Posterior vena cava (tissue), 2 donors: ENCODE measurements at places on chromosomes 11 and 22. TPM values are rescaled to one million over a fixed set of nuclear protein-coding genes. Genes with fewer than 3 reads are reported as not detected.
A peak's percentile ranks its signal among the peaks of the same experiment; 100 is the strongest.

The ACCS gene
- 30.5 TPM for total RNA-seq

The P4HA3 gene
- total RNA-seq = 5.6 TPM

The CREB3L1 gene
- total RNA-seq = 25.8 TPM

The MS4A6E gene
- total RNA-seq = not detected

The ANO3 gene
- 0.86 TPM for total RNA-seq

The TEX54 gene
- total RNA-seq = not detected

The SLC29A2 gene
- 1.7 TPM for total RNA-seq

The MRGPRE gene
- 0.62 TPM for total RNA-seq

The SLC6A5 gene
- not detected for total RNA-seq

The APOBEC3A gene
- total RNA-seq = 2.5 TPM

The OR5P2 gene
- total RNA-seq = not detected

The CARNS1 gene
- total RNA-seq = 1.4 TPM

The FAM180B gene
- 7.2 TPM for total RNA-seq

The HEPN1 gene
- total RNA-seq = not detected

GRCh38 chr11:64614917-64615316, 23.9 kb downstream of the SLC22A12 start:
- DNase-seq = no peak

- DNase-seq = no peak
Measured at GRCh38 chr11:17764446-17765218, 30.1 kb downstream of the KCNC1 start.

- DNase-seq = no peak
Measured at GRCh38 chr11:2892215-2892966, 6.8 kb upstream of the CDKN1C start.

DNA sequence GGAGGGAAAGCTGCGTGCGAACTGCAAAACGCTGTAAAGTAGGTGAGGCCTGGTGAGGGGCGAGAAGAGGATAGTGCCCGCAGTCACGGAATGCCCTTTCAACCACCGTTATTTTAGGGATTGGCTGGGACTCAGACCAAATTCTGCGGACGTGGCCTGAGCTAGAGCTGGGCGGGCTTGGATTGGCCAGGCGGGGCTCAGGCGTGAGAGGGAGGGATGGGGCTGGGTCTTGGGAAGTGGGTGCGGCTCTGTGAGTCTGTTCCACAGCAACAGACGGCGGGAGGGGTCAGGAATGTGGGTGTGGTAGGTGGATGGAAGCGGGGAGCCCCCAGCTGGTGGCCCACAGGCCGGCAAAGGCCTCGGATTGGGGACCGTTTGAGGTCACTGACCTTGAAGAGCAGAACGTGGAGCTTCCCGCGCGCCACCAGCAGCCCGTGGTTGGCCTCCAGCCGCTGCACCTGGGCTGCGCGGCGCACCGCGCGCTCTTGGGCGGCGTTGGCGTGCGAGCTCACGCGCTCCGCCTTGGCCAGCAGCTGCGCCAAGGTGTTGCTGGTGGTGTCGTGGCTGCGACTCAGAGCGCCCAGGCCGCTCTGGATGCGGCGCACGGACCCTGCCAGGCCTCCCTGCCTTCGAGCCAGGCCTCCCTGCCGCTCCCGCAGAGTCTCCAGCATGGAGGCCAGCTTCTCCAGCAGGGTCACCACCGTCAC, 444 bp downstream of the CAVIN3 start:
- peak; percentile 97 for DNase-seq

DNA sequence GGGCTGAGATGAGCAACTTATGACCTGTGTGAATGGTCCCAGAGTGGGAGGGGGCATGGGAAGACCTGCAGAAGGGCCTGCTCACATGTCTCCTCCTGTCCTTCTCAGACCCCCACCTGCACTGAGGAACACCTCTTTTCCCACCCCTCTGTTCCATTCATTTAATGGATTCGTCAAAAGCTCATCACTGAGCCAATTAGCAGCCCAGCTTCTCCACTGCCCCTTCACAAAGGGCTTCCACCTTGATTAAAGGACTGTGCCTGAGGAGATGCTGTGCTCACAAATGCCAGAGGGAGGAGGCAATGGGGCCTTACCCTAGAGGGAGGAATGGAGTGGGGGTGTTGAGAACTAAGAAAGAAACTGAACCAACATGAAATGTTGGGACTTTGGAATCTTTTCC, 14.0 kb upstream of the CDON start:
- no peak for DNase-seq

GRCh38 chr11:2533587-2534133, 88.9 kb downstream of the KCNQ1 start:
- DNase-seq = peak; percentile 92

- DNase-seq = peak; percentile 95
Measured at GRCh38 chr22:19717691-19718455, 3.6 kb downstream of the SEPTIN5 start.

GRCh38 chr22:39839917-39840510, 53.5 kb downstream of the ENTHD1 start:
- no peak for DNase-seq

DNA sequence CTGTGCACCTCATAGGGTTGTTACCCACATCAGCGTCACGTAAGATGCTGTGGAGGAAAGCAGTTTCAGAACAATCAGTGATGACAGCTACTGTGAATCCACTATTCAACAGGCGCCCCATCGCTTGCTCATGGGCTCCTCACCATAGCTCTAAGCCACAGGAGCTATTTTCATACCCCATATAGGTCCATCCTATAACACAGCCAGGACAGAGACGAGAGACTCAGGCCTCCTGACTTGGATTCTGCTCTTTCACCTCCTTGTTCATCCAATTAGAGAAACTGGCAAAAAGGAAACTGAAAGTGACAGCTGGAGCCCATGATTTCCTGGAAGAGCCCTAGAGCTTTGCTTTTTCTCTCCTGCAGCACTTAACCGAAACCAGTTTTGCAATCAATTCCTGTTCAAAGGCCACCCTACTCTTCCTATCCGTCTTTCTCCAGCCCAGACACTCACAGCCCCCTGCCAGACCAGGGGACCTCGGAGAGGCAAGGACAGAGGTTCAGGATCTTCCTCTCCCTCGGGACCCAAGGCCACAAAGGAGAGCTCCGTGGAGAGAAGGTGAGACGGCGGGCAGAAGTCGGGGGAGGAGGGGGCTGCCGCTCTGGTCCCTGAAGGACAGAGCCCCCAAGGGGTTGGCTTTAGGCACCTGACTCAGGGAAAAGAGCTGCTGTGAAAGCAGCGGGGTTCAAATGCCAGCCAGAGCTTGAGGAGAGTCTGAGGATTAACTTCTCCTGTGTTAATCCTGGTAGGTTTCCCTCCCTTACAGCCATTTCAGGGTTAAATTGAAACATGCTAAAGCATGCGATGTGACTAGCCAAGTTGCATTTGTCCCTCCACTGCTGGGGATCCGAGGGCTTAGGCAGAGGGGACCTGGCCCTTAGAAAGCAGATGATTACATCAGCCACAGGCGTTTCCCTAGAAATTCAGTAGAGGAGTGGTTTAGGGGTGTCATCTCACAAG, at the start of gene APOL6:
APOL6 (plus strand) TSS at position 381 of the 960 bp plus-strand sequence. CDS start 7,980 bp downstream, outside the sequence.
- no peak for DNase-seq

DNA sequence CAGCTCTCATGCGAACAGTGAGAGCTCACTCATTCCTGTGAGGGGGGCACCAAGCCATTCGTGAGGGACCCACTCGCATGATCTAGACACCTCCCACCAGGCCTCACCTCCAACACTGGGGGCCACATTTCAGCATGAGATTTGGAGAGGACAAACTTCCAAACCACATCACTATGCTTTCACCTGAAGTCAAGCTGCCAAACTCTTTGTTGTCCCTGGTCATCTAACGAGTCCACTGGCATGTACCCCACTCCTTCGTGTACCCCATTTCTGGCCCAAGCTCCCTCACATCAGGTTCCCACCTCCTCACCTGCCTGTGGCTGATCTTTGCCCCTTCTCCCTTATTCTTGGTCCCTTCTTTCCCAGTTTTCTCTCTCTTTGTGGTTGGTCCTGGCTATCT, 198.9 kb downstream of the ADAMTS15 start:
- DNase-seq = no peak

DNA sequence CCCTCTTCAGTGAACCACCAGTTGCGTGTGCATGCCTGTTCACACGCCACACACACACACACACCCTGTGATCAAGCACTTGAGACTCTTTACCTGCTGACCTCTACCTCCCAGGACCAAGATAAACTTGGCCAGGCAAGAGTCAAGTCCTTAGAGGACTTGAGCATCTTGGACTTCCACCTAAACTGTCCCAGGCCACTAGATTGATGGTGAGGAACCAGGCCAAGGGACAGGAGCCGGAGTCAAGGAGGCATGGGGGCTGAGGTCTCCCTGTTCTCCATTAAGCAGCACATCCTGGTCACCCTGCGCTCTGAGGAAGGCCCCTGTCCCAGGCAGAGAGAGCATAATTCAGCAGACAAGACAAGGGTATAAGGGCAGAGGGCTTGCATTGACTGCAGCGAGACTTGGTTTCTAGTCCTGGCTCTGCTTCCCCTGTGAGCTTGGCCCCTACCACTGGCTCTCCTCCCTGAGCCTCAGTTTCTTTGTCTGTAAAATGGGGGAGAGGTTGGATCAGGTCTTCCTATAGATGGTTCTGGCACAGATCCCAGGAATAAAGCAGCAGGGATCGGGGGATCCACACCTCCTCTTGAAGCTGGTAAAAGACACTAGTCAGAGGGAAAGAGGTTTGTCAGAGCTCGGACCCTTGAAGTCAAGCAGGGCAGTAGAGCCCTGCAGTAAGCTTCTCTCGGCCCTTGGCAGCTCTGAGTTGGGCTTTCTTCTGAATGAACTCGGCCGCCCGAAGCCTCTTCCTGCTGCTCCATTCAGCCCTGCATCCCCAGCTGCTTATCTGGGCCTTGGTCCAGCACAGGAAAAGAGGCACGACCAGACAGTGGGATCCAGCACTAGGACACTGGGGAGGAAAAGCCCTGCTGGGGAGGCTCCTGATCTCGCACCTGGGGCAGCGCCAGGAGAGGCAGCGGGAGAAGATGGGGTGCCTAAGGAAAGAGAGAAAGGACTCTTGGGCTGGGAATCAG, 2.0 kb downstream of the CREB3L1 start:
- peak; percentile 80 for DNase-seq

DNA sequence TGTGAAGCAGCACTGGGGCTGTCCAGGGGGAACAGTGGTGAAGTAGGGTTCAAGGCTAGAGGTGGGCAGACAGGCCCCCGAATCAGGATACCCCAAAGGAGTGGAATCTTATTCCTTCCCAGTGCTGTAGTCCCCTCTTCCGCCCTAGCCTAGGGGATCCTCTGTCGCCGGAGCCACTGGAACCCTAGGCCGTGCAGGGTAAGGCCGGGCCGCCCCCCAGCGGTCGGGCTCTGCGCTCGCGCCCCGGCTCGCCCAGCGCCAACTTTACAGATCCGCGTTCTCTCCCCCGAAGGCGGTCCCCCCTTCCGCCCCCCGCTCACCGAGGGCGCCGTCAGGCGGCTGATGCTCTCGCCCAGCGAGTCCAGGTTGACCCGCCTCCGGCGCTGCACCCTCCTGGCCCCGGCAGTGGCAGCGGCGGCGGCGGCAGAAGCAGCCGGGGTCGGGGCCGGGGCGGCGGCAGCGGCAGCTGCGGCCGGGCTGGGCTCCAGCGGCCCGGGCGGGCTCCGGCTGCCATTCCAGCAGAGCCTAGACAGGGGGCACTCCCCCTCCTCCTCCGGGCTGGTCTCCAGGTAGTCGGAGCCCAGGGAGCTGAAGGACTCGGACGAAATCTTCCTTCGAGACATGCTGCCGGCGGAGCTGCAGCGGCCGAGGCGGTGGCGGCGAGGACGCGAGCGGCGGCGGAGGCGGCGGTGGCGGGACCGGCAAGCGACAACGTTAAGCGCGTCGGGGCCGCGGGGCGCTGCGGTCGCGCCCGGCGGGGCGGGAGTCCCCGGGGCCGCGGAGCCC, 650 bp downstream of the GUCY1A2 start:
- DNase-seq = peak; percentile 86

- peak; percentile 26 for DNase-seq
Measured at GRCh38 chr22:47377926-47378560, 615.6 kb downstream of the TBC1D22A start.

- DNase-seq = no peak
Measured at GRCh38 chr22:28375761-28376534, 303.7 kb downstream of the TTC28 start.

DNA sequence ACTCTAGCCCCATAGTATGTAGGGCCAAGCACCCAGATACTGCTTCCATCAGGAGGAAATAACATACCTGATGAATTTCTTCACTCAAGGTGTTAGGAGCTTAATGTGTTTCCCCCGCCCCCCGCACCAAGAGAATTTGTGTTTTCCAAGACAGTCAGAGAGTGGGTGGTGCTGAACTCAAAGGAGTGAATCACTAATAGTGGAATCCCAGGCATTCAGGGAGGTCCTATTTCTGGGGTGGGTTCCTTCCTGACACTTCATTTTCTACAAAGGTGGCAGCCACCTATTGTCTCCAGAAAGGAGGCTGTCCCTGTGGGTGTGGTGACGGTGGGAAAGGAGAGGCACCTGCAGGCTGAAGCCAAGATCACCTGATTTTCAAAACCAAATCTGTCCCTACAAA, 50.8 kb upstream of the ELF5 start:
- DNase-seq = no peak

- no peak for DNase-seq
Measured at GRCh38 chr22:20583471-20583922, 76.1 kb downstream of the MED15 start.

GRCh38 chr22:23187871-23188700, 7.8 kb downstream of the BCR start:
- no peak for DNase-seq

DNA sequence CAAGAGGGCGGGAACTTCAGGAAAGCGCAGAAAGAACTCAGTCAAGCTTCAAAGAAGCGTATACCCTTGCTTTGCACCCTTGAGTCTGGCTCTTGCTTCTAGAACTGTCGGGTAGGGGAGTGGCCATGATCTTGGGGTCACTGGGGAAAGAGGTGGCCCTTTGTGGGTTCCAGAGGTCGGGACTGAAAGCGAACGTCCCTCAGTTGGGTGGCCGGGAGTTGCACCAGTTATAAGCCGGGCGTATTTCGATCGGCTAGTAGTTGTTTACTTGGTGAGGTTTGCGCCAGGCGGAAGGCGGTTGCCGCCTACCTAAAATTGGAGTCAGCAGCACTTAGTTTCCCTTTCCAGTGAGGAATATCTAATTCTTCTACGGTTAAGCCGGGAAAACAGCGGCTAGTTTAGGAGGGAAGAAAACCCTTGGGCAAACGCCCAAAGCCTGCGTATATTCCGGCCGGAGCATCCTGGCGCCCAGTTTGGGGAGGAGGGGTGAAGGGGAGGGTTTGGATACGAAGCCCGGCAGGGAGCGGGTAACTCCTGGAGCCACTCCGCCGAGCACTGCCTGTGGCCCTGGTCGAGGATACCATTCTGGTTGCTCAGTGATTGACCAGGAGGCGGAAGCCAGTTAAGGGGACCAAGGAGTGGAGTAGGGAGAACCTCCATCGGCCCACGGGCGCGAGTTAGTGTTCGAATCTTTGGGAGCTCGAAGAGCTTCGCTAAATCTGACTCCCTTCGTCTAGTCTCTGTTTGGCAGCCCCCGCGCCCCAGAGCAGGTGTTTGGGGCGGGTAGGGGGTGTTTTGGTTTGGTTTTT, 807 bp upstream of the WT1 start:
- DNase-seq = no peak

- DNase-seq = no peak
Measured at GRCh38 chr11:129960216-129961214, 42.1 kb downstream of the PRDM10 start.

- no peak for DNase-seq
Measured at GRCh38 chr11:57475191-57475590, 14.9 kb downstream of the RTN4RL2 start.

GRCh38 chr22:25131198-25131887, 68.3 kb upstream of the CRYBB3 start:
- no peak for DNase-seq
